Stimulated activated CD8-positive, alpha-beta memory T cell treated with anti-CD3 and anti-CD28 coated beads, Interleukin-7, amount 100 ng/mL, for 1 hour (primary cell): ENCODE measurements at places on chromosomes 3 and 15.

- no peak for DNase-seq
These were observed 3.4 kb downstream of the ATP2C1 start for GRCh38 chr3:130897316-130897715.

GRCh38 chr3:138046085-138046484 is 36.1 kb downstream of the CLDN18 start:
- DNase-seq, result no peak

- no peak for DNase-seq
These were observed 241.1 kb downstream of the WNT5A start for GRCh38 chr3:55246033-55246432.

DNA sequence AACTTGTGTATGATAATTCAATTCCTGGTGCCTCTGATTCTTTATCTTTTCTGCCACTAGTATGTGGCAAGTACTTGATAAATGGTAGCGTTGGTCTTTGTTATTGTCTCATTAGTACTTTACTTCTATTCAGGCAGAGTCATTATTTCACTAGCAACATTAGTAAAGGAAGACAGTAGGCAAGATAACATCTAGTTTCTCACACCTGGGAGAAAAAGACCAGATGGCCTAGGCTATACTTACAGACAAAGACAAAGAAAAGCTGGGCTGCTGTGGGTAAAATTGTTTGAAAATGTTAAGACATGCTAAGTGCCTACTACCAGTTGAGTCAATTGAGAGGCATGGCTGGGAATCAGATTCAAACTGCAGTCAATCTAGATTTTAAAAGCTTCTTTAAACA is 198.7 kb upstream of the CMC1 start:
- DNase-seq, result no peak

GRCh38 chr3:76855451-76855850 is 184.4 kb upstream of the ROBO2 start:
- no peak for DNase-seq

- DNase-seq, result no peak
These were observed 288.5 kb upstream of the WNT5A start for GRCh38 chr3:55775366-55776154.

GRCh38 chr15:99906311-99906710 is 173.1 kb upstream of the LYSMD4 start:
- DNase-seq, result no peak

DNA sequence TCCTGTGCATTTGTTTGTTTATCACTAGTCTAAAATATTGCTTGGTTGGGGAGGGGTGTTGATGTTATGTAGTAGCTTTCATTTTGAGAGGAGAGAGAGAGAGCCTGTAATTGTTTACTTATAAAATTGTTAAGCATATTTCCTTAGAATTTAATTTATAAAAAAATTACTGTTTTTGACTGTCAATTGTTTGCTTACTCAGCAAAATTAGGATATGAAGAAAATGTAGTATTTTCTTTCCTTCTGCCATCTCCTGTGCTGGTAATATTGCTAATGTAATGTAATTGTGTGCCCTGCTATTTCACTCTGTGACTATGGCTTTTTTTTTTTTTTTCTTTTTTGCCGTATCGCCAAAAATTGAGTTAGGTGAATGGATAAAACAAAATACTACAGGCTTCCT is 3.5 kb downstream of the U2SURP start:
- no peak for DNase-seq

GRCh38 chr3:73448761-73449301 is 175.9 kb downstream of the PDZRN3 start:
- no peak for DNase-seq

DNA sequence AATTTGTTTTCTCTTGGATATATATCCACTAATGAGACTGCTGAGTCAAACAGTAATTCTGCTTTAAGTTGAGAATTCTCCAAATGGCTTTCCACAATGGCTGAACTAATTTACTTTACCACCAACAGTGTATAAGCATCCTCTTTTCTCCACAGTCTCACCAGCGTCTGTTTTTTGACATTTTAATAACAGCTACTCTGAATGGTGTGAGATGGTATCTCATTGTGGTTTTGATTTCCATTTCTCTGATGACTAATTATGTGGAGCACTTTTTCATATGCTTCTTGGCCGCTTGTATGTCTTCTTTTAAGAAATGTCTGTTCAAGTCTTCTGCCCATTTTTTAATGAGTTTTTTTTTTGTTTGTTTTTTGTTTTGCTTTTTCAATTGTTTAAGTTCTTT is 206.2 kb downstream of the CTNNB1 start:
- DNase-seq, result no peak

- no peak for DNase-seq
These were observed 398.5 kb downstream of the VPS13C start for GRCh38 chr15:61661791-61662190.

- DNase-seq, result no peak
These were observed 45.0 kb downstream of the ZMAT3 start for GRCh38 chr3:179026636-179027035.

DNA sequence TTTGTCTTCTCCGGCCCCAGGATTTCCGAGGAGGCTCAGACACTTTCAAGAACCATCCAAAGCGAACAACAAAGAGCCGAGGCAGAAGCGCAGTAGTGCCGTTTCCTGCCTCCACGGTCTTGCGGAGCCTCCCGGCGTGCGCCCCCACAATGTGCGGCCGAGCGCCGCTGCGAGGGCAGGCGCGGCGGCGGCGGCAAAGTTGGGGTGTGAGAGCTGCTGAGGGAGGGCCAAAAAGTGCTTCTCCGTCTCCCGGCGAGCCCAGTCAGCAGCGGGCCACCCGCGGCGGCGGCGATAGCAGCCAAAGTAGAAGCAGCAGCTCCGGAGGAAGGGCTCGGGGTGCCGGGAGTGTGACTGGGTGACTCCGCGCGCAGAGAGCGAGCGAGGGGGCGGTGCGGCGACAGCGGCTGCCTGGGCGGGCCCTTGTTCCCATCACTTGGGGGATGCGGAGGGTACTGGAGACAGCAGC is 749.1 kb downstream of the ROBO1 start:
- DNase-seq, result no peak

DNA sequence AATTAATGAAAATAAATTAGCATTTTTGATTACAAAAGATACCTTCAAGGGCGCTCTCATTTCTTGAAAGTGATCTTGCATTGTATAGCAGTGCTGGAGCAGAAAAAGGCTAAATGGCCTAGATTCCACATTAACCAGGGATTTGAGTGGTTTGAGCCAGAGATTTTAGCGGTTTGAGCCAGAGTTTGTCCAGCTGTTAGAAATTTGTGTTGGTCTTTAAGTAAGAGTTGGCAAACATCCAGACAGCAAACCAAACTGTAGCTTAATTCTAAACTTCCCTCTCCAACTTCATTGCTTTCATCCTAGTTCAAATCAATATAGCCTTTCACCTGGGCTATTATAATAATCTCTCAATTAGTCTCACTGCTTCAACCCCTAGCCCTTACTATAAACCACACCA is 351.7 kb downstream of the IGSF11 start:
- no peak for DNase-seq

DNA sequence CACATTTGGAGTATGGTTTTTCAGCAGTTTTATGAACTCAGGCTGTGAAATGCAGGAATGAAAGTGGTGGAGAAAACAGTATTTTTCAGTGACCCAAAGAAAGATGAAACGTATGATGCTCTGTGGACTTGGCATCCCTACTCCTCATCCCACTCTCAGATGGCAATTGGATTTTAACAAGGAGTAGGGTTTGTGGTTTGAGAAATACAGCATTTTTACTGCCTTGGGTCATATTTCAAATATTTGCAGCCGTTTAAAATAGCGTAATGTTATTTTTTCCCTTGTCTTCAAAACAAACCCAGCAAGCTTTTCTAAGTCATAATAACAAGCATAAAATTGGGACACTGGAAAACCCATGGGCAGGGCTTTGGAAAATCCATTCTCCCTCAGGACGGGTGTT is 117.2 kb upstream of the LRIG1 start:
- DNase-seq, result no peak
